ENCODE measurements at places on chromosomes 6 and 20.

DNA sequence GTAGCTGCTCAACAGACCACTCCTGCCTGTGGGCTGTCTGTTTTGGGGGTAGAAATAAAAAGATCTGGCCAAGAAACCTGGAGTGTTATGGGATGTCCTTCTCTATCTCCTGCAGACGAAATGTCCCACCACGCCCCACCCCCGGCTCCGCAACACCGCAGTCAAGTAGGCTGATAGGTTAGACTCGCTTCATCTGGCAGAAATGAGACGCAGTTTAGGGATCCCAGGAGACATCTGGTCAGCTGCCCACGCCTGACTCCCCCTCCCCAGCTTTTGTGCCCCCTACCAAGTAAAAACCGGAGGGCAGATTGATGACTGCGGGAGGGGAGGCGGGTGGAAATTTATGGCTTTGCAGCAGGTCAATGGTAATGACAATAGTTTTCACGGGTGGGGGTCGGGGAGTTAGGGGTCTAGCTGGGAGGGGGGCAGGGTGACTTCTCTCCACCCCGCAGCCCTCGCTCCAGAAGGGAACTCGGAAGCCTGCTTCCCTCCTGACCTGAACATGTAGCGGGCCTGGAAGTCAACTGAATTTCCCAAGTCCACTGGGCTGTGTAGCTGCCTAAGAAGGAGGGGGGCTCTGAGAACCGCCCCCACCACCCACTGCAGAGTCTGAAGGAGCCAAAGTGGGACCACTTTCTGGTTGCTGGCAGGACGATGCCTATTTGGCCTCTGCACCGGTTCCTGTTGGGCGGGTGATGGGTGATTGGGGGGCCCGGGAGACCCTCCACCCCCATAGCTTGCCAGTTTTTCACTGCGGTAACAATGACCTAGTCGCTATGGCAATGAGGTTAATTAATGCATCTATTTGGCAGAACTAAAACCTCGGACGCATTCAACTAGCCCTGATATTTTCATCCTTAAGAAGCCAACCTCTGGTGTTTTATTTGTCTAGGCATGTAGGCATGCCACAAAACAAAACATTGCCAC, 25.7 kb downstream of the PMEPA1 start:
- DNase-seq = no peak

DNA sequence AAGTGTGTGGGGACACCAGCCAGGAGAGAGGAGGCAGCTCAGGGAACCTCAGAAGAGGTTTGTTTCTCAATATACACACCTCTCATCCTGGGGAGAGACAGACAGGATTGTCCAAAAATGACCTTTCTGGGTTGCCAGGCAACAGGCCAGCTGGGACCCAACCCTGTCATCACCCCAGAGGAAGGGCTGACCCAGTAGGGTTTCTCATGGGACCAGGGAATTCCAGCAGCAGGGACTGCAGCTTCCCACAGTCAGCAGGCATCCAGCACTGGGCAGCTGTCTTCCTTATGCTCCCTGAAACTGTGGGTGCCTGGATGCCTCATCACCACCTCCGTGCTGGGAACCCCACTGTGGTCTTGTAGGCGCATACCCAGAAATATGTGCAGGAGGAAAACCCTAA, 1.3 kb downstream of the C20orf202 start:
- DNase-seq = no peak

GRCh38 chr6:16679050-16679449, 82.2 kb downstream of the ATXN1 start:
- no peak for DNase-seq

- DNase-seq = no peak
Measured at GRCh38 chr6:53179961-53180651, 31.5 kb upstream of the GCM1 start.

- no peak for DNase-seq
Measured at GRCh38 chr20:47003223-47003622, 108.6 kb downstream of the EYA2 start.

- no peak for DNase-seq
Measured at GRCh38 chr20:20820785-20821483, 108.5 kb upstream of the RALGAPA2 start.

DNA sequence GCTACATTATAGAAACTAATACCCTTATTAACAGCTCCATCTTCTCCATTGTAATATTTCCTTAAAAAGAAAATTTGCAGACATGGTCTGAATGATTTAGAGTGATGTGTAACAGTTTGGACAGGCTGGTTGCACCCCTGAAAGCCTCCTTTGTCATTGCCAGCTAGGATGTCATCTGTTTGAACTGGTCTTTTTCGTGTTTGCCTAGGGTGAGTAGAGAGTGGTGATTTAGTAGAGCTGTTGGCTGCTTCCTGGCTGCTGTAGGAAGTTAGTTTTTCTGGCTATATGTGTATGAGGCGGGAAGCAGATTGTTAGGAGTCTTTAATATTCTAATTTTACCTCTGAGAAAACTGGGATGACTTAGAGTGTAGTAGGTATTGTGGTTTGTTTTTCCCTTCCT, 101.1 kb downstream of the ZFAND3 start:
- no peak for DNase-seq

DNA sequence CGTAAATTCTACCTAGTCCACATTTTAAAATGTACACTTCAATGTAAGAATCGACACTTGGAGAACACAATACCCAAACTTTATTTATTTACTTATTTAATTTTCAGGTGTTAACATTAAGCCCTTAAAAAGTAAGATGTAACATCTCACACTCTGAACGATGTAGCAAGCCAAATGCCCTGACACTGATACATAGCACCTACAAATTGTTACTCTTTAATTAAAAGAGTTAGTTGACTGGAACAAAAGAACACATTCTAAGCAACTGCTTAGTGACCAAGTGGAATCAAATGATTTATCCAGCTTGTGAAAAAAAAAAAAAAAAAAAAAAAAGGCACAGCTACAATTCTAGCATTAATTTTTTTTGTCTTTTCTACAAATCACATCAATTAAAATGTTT, 292.1 kb upstream of the THEMIS start:
- no peak for DNase-seq

DNA sequence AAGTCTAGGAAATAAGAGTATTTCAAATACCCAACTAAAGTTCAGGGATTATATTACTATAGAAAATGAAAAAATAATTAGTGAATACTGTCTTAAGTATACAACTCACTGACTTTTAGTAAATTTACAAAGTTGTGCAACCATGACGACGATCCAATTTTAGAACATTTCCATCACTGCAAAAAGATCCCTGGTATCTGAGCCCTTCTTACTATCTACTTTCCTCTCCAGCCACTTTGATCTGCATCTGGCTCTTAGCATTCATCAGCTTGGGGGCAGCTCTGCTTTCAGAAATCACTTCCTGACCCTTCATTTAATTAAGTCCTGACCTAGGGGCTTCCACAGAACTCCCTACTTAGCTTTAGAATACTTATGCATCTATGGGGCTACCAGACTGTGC, 38.2 kb upstream of the RBL1 start:
- DNase-seq = no peak

DNA sequence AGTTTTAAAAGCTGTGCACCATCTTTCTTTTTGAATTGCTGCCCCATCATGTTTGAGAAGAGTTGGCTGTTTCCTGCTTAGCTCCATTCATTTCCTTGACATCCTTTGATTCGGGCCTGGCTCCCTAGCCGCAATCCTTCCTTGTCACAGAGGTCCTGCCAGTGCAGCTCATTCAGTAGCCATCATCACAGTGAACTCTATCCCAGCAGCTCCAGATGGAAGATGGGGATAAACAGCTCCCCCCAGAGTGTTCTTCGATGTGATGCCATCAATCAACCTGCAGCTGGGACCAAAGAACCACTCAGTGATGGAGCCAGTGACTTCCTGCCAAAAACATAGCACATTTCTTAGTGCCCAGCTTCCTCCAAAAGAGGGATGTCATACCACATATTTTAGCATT, 158.8 kb downstream of the FRK start:
- DNase-seq = no peak

GRCh38 chr20:6654513-6655252, 112.8 kb upstream of the BMP2 start:
- no peak for DNase-seq

- no peak for DNase-seq
Measured at GRCh38 chr6:87261534-87261933, 60.9 kb upstream of the SMIM8 start.

DNA sequence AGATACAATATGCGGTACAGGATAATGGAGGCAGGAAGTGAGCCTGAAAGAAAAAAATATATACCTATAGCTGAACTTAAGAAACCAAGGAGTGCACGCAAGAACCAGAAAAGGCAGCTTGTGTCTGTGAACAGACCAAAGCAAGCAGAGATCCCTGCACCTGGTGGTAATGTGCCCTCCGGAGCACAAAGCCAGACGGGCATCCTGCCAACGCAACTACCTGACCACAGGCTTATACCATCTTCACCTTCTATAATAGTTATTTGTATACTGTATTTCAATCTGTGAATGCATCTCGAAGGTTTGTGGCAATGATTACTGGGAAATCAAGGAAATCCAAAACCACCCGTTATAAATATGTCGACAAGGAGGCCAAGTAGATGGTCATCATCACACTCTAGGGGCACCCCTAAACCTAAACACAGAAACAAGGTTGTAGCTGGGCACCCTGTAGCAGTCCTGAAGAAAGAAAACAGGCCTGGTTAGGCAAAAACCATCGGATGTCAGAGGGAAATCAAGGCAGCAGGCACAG, 801 bp downstream of the FBXL4 start:
- DNase-seq = no peak

DNA sequence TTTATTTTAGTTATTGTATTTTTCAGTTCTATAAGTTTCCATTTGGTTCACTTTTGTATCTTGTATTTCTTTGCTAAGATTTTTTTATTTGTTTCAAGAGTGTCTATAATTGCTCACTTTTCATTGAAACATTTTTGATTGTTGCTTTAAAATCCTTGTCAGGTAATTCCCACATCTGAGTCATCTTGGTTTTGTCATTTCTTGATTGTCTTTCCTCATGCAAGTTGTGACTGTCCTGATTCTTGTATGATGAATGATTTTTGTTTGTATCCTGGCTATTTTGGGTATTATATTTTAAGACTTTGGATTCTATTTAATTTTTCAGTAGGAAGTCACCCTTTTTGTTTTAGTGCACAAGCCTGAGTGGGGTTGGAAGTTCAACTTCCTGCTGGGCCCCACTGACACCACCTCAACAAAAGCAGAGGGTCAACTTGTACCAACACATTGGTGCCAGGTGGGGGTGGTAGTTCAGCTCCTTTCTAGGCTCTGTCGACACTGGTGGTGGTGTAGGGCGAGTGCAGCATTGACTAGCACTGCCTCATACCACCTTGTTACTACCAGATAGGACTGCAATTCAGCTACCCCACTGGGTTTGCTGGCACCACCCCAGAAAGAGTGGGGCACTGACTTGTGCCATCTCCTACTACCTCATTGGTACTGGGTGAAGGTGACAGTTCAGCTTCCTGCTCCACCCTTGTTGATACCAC, 8.8 kb downstream of the RSPH3 start:
- no peak for DNase-seq

DNA sequence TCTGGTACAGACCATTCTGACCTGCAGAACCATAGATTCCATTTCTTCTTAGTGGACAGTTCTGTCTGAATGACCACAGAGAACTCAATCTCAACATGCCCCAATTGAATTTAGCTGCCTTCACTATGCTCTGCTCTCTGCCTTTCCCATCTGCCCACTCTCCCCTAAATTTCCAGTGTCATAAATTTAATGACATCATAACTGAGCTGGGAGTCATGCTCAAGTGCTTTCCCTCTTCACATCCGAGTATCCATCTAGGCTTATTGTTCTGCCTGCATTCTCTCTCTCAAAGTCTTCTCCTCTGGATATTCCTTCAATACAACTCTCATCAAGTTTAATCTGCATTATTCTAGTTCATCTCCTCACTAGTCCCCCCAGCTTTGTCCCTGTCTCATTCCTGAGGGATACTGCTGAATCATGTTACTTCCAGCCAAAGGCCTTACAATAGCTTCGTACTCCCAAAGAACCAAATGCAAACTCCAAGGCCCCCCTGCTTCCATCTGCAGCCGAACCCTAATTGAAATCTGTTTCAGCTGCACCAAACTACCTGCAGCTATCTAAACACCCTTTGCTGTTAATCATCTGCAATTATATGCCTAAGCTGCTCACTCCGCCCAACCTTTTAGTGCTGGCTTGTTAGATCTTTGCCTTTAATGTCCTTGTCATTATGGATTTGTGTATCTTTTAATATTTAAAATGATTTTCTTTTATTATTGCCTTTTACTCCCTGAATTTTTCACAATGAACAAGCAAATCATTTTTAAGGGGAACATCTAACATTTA, 46.1 kb downstream of the SLC35B3 start:
- DNase-seq = no peak

GRCh38 chr6:16712931-16713484, 48.3 kb downstream of the ATXN1 start:
- DNase-seq = no peak

- no peak for DNase-seq
Measured at GRCh38 chr6:15230827-15231226, 15.0 kb upstream of the JARID2 start.
